NCI-H1048 (cell line): ENCODE measurements at places on chromosomes 3 and 15.

DNA sequence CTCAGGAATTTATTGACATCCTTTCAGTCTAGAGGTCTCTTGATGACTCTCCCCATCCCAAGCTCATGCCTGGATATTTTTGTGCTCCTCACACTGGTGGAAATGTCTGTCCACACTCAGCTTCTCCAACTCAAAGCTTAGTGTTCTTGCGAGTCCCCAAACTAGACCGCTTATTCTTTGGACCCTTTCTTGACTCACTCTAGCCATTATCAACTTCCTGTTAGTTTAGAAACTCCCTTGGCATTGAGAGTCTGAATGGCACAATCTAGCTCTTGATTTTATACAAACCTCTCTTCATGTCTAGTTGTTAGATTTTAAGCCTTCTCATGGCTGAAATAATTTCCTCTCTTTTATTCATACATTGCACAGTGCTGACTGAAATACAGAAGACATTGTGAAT, 19.6 kb downstream of the TIGIT start:
- no peak for DNase-seq

- DNase-seq = no peak
Observed at GRCh38 chr3:141081141-141081795, 30.1 kb downstream of the SPSB4 start.

GRCh38 chr15:75346796-75347221, at the start of gene NEIL1:
TSS of gene NEIL1 (plus strand) at chr15:75347039. CDS start at chr15:75348906, 1,867 bp downstream.
- DNase-seq = no peak

DNA sequence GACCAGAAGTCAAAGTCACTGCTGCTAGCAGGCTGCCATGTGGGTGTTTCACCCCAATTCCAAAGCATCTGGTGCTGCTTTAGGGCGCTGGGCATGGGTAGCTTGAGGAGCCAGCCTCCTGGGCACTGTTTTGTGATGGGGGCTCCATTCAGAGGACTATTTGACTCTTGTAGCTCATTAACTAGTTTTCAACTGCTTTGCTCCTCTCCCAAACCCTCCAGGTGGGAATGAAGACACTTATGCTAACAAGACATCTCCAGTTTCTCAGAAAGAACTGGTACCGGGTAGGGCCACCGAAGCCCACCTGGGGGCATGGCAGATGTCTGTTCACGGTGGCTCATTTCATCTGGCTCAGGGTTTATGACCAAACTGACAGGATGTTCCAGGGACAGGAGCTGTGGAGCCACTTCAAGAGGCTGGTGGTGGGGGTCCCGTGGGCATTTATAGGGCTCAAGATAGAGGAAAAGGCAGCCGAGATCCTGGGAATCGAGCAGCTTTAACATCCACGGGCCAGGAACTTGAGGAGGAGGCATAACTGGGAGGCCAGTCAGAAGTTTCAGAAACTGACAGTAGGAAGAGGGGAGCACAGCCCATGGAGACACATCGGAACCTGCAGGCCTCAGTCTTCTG, 17.7 kb downstream of the AMOTL2 start:
- DNase-seq = no peak

GRCh38 chr3:122555275-122556071, 8.6 kb downstream of the PARP9 start:
- no peak for DNase-seq

GRCh38 chr3:96007650-96008195, 806.7 kb upstream of the EPHA6 start:
- DNase-seq = no peak

DNA sequence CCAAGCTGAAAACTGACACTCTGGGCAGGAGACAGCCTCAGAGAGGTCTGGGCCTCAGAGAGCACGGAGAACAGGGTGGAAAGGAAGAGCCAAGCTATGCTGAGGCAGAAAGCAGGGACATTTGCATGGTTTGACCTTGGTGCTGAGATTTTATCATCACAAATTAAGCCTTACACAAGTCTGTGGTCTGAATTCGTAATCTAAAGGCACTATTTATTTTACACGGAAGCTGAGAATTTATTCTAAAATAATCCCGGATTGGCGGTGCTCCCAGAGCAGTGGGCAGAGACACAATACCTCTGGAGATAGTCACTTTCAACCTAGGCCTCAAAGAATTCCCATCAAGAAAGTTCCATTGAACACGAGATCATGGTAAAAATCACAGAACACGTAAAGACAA, 47.5 kb downstream of the CFAP92 start:
- DNase-seq = no peak

GRCh38 chr15:73972984-73973682, 19.0 kb downstream of the STOML1 start:
- DNase-seq = peak; percentile 23

- no peak for DNase-seq
Observed at GRCh38 chr3:12440927-12441714, 43.2 kb upstream of the TSEN2 start.

DNA sequence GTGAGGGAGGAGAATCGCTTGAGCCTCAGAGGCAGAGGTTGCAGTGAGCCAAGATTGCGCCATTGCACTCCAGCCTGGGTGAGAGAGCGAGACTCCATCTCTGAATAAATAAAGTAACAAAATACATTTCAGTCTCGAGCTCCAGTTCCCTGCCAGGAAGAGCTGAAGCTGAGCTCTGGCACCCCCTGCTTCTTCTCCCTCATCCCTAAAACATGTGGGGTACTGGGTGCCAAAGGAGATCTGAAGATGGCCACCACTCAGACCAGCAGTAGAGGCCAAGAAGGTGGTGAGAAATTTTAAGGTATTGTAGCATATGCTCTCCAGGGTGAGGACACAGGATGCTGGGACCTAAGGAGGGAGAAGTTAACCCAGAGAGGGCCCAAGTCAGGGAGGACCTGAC, 75.0 kb upstream of the CGNL1 start:
- DNase-seq = no peak

- DNase-seq = no peak
Observed at GRCh38 chr3:79368403-79368802, 399.4 kb downstream of the ROBO1 start.

GRCh38 chr15:50247819-50248655, 17.5 kb downstream of the HDC start:
- DNase-seq = no peak

- no peak for DNase-seq
Observed at GRCh38 chr3:178434206-178434805, 101.9 kb upstream of the KCNMB2 start.

DNA sequence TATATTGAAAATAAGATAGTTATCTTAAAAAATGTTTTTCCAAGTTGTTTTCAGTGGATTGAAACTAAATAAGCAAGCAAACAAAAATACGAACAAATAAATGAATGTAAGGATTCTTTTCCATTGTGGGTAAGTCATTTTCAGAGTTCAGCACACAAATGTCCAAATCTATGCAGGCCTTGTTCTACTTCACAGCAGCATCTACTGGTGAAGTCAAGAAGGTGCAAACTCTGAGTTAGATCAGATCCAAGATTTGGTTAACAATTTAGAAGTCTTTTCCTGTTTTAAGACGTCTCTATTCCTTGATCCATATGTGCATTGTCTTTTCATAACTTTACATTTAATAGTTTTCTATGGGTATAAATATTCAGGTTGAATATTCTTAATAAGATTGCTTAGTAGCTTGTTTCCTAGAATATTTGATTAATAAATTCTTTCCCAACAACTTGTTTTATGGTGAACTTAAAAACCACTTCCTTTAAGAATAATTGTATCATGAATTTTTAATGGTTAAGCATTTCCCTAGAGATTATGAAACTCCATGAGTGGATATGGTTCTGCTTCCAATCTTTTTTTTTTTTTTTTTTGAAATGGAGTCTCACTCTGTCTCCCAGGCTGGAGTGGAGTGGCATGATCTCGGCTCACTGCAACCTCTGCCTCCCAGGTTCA, 10.5 kb downstream of the PTX3 start:
- DNase-seq = no peak

GRCh38 chr3:151434151-151434890, 26.5 kb downstream of the IGSF10 start:
- no peak for DNase-seq

- no peak for DNase-seq
Observed at GRCh38 chr15:89406940-89407607, 72.5 kb upstream of the POLG start.

DNA sequence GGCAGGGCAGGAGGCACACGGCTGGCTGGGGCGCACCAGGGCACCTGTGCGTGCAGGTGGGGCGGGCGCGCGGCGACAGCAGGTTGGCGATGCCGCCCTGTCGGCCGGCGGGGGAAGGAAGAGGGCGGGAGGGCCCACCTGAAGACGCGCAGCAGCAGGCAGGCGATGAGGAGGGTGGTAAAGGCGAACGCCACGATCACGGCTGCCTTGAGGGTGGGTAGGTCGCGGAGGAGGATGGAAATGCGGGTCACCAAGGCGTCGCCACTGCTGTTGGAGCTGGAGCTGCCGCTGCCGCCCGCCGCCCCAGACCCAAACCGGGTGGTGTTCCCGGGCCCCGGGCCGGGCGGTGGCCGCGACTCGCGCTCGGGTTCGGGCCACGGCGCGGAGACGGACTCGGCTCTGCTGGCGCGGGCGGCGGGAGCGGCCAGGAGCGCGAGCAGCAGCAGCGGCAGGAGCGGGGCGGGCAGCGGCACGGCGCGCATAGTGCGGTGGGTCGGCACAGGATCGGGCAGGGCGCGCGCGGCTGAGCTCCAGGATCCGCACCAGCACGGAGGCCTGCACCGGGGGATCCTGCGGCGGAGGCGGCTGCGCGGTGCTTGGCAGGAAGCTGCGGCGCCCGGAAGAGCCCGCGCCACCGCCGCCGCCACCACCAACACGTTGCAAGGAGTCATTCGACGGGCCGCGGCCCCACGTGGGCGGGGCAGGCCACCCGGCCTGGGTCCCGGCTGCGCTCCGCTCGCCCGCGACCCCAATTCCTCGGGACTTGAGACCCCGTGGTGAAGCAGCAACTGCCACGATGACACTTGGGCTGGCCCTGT, at the start of gene FAM174B:
Gene FAM174B, minus strand, starts transcription at position 598 of the 818 bp plus-strand sequence.
- DNase-seq = no peak

DNA sequence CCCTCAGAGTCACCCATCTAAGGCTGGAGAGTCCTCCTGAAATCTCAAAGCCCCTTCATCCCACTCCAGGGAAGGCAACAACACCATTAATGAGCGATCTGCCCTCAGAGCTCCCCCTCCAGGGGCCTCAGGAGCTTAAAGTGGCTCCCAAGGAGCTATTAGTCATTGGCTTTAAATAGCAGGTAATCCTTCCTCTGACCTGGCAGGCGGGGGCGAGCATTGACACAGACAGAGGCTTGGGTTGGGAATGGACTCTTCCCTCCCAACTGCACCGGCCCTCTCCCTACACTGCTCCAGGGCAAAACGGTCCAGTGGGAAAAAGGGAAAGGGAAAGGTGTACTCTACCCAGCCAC, 1.4 kb downstream of the MFGE8 start:
- DNase-seq = no peak

GRCh38 chr3:165111401-165111800, 33.1 kb upstream of the SI start:
- DNase-seq = no peak

DNA sequence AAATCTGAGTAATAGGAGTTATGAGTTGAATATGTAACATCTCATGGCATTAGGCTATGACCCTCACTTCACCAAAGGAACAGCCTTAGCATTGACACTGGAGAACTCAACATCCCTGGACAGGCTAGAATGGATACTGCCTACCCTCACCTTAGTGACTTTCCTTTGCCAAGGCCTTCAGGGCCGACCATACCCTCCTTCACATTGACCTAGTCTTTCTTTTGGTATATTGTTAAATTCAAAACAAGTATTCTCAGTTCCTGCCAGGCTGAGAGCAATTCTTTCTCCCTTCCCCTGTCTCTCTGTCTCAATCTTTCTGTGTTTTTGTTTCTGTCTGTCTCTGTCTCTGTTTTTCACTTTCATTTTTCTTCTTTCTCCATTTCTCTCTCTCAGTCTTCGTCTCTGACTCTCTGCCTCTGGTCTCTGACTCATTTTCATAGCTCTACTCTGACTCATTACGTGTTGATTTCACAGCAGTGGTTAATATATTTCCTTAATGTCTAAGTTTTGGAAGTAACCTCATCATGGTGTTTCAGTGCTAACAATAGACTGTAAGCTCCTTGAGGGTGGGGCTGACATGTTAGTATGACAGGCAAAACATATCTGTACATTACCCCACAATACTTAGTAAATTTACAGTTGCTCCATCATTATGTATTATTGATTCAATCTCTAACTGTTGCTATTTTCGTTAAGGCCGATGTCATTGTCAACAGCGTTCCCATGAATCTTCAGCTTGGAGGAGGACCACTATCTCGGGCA, 32.5 kb downstream of the PARP15 start:
- no peak for DNase-seq

GRCh38 chr3:183815563-183815940, 9.8 kb downstream of the MAP6D1 start:
- no peak for DNase-seq

GRCh38 chr3:126421573-126422119, 26.9 kb downstream of the CFAP100 start:
- no peak for DNase-seq

DNA sequence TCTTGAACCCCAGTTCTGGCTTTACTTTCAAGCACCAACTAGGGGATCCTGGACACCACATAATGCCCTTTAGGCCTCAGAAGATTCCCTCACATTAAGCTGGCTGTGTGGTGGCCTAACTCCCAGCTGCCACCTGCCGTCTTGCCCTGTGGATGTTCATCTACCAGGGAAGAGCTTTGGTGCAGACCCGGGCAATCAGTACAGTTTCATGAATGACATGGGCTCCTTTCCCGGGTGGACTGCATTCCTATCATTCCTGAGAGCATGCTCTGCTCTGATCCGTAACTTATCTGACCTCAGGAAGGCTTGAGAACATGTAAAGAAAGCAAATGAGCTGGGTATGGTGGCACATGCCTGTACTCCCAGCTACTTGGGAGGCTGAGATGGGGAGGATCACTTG, 50.0 kb upstream of the GSK3B start:
- no peak for DNase-seq

DNA sequence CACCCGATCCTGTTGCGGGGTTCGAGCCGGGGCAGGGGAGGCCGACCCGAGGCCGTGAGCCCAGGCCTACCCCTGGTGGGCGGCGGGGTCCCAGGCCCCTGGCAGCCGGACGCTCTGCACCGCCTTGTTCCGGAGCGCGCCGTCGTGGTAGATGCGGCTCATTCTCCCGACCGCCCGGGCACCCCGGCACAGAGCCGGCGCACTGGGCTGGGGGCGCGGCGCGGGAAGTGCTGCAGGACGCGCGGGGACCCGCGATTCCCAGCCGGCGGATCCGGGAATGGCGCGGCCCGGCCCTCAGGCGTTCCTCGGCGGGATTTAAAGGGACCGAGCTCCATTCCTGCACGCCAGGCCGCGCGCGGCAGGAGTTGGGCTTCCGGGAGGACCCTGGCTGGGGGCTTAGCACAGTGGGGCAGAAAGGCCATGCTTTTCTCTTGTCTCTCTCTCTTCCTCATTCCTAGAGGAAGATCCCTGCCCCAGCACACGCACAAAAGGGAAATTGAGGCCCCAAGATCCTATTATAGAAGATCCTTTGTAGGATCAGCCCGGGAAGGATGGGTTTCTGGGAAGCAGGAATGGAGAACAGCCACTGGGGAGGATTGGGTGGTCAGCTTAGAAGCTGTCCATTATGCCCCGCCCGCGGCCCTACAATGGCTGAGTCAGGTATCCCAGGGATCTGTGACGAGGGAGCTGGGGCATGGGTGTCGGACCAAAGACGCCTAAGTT, at the start of gene ARPIN:
Gene ARPIN, minus strand, starts transcription at position 279 of the 723 bp plus-strand sequence. Its CDS starts 117 bp downstream, at position 162.
- DNase-seq = no peak
